ENCODE measurements at places on chromosomes 11 and 22.

- DNase-seq = no peak
These were observed 1496.4 kb downstream of the BRD1 start for GRCh38 chr22:48331266-48331665.

DNA sequence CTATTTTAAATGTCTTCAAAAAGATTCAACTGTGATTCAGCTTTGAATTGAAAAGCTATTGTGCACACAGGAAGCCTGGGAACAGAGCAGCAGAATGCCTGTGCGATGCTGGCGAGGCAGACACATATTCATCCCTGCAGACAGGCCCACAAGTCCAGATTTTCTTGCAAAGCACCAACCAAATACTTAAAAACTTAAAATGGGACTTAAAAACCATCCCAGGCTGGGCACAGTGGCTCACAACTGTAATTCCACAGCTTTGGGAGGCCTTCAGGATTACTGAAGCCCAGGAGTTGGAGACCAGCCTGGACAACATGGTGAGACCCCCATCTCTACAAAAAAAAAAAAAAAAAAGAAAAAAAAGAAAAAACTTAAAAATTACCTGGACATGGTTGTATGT is 122.6 kb upstream of the SERPIND1 start:
- no peak for DNase-seq

- no peak for DNase-seq
These were observed 123.5 kb downstream of the BUD13 start for GRCh38 chr11:116649268-116649667.

- no peak for DNase-seq
These were observed 126.1 kb downstream of the BRD1 start for GRCh38 chr22:49701380-49702067.

- no peak for DNase-seq
These were observed 46.2 kb downstream of the DEPDC5 start for GRCh38 chr22:31800065-31800464.
